ENCODE measurements at places on chromosomes 11 and 22.

GRCh38 chr22:43945632-43946383 is 9.4 kb upstream of the SAMM50 start:
- ATAC-seq, result peak; percentile 83

DNA sequence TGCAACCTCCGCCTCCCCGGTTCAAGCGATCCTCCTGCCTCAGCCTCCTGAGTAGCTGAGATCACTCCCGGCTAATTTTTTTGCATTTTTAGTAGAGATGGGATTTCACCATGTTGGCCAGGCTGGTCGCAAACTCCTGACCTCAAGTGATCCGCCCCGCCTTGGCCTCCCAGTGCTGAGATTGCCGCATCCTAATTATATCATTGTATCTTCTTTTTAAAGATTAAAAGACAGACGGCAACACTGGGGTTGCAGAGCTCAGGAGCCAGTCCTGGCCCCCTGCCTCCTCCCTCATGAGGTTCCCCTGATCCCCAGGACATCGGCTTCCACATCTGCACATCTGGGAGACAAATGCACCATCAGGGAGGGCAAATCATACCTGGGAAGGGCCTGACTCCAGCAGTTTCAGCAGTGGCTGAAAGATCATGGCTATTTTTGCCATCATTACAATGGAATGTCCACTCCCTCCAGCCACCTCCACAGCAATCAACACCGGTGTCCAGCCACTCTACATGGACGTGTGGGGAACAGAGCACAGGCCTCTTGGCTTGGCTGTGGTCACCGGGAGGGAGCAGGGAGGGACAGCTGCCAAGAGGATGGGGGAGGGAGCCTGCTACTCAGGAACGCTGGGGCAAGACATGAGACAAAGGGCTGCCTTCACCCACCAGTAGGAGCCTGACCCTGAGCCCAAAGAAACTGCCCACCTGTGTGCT is 9.2 kb upstream of the CELSR1 start:
- ATAC-seq, result peak; percentile 11

DNA sequence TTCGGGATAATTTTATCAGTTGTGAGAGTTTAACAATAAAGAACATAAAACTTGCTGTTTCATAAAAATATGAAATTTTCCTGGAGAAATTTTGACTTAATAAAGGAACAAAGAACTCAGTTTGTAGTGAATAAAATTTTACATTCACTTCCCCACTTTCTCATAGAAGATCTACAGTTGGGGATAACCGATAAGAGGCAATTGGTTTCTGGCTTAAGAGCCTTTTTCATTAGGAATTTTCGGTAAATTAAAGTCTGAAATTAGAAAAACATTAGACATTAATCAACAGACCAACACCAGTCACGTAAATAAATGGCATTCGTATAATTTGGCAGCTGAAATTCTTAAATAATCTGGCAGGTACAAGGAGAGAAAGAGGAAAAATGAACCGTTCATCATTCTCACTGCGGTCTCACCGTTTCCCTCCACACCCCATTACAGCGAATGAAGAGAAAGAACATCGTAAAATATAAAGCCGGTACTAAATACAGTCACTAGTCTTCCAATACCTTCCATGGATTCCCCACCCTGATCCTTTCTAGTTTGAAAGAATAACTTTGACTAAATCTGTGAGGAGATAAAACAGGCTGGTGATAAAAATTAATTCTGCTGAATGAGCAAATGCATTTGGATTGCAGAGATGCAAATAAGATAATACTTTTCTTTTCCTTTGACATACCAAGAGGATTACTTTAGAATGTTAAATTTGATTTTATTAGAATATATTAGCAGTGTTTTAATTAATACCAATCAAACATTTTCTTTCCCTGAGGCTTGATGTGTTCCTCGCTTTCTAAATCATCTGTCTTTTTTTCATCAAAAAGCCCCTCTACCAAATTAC is 19.5 kb downstream of the BLID start:
- ATAC-seq, result no peak

DNA sequence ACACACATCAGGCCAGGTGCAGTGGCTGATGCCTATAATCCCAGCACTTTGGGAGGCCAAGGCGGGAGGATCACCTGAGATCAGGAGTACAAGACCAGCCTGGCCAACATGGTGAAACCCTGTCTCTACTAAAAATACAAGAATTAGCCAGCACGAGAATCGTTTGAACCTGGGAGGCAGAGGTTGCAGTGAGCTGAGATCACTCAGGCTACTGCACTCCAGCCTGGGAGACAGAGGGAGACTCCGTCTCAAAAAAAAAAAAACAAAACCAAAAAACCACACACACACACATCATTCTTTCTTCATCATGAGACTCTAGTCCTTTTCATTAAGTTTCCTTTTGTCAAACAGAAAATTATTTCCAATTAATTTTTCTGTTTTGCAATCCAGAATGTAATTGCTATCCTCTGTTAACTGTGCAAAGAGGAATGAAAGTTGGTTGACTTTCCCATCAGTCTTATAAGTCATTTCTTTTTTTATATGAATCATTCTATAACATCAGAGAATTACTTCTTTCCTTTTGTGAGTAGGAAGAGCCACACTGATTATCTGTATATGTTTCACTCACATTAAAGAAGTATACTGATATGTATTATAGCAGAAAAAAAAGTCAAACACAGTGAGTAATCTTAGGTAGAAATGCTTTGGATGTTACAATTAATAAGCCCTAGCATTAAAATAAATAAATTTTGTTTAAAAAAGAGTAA is 52.2 kb downstream of the HORMAD2 start:
- no peak for ATAC-seq
